ENCODE measurements at places on chromosomes 7 and 10.

- DNase-seq = no peak
Observed at GRCh38 chr10:21326594-21327288, 198.7 kb downstream of the SKIDA1 start.

DNA sequence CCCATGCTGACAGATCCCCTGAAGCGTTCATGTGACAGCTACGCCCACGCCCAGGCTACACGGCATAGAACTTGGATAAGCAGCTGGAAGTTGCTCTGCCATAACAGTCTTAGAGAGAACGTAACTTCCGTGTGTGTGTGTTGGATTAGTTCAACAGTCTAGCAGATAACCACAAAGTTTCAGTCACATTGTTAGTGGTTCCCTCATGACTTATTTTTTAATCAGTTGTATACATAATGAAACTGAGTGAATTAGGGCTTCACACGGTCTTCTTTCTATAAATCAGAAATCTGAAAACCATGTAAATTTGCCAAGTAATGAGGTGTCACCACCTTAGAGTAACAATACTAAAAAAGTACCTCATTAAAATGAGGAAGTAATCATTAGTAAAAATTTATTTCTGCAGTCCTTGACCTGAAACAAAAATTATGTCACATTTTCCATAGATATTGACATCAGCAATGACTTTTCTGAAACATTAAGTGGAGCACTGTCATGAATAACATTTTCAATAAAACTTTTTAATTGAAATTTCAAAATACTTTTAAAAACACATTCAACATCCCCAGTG, 21.7 kb upstream of the MACC1 start:
- DNase-seq = no peak

DNA sequence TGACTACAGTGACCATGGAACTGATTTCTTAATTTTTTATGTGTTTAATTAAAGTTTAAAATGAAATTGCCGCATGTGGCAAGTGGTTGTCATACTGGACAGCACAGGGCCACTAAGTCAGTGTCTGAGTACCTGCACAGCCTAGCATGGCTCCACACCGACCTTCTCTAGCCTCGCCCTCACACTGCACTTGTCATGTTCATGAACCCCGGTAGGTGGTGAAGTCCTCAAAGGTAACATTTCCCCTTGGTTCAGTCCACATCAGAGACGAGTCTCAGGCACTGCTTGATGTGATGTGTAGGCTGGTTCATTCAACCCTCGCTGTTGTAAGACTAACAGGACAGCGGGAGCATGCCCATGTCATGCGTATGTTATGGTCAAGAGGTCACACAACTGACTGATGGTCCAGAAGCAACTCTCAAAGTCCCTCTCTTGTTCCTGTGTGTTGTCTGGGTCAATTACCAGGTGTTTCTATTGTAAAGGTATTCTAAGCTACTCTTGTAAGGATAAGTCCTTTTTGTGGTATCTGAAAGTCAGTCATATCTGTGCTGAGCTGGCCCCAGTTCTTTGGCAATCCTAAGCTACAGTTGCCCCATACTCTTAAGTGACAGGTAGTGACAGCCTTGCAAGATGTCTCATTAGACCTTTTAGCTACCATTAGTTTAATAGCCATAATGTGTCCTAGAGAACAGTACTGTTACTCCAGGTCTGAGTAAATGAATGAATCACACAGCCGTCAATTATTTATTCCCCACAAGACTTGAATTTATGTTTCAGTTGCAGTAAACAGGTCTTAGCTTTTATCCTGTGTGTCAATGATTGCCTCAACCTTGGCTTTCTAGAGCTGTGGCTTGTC, 32.9 kb upstream of the ZC3HAV1L start:
- no peak for DNase-seq

DNA sequence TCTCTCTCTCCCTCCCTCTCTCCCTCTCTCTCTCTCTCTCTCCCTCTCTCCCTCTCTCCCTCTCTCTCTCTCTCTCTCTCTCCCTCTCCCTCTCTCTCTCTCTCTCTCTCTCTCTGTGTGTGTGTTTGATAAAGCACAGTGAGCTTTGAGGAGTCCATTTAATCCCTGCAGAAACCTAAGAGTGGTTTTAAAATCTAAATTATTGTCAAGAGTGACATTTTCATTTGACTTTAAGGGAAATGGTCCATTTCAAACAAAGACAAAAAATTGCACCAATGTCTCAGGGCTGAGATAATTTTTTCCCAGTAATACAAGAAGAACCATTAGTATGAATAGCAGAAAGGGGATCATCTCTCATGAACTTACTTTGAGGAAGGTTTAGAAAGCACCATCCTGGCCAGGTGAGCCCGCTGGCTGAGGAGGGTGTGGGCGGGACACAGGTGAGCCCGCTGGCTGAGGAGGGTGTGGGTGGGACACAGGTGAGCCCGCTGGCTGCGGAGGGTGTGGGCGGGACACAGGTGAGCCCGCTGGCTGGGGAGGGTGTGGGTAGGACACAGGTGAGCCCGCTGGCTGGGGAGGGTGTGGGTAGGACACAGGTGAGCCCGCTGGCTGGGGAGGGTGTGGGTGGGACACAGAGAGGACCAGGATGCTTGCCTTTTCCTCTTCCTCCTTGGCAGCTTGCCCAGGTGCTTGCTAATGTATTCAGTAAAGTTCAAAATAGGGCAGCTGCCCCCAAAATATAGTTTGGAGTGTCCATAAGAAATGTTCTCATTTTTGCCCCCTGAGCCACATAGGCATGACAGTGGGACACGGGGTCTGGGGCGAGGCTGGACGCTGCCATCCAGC, 125.0 kb downstream of the DNAJB6 start:
- no peak for DNase-seq

GRCh38 chr7:997404-998395, 14.7 kb downstream of the CYP2W1 start:
- no peak for DNase-seq

GRCh38 chr10:85926986-85927385, 439.6 kb downstream of the GRID1 start:
- DNase-seq = no peak

DNA sequence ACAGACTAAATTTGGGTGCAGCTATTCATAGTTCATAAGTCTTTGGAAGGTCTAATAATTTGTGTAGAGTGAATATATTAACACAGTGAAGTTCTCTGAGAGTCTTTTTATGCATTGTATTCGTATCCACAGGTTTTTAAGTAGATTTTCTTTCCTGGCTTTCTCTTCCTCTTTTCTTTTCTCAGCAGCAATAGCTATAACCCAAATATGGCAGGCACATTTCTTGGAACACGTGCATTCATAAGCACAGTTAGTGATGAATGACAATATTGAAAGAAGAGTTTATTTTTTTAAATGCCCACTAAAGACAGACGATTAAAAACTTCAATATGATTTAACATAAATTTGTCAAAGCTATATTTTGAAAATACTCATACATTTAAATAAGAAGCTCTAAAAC, 220.5 kb upstream of the MBL2 start:
- DNase-seq = no peak

DNA sequence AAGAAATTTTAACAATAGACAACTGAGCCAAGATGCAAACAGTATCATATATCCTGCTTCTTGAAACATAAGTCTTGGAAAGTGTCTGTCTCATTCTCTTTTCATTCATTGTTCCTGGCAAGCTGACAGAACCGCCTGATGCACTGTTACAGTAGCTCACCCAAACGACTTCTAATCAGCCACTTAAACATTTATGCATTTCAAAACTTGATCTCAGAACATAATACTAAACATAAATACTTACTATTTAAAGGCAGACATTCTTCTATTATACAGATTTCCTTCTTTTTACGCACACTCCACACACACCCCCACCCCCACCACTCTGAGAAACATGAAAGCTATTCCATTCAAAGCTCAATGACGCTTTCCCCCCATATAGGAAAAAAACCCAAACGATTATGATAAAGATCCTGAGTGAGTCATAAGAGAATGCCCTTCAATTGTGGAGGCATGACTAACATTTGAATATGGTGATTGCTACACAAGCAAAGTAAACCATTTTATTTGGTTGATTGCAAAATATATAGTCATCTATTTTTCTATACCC, 30.5 kb downstream of the SHTN1 start:
- DNase-seq = peak; percentile 40

GRCh38 chr10:59524348-59524747, 162.0 kb upstream of the FAM13C start:
- DNase-seq = no peak

DNA sequence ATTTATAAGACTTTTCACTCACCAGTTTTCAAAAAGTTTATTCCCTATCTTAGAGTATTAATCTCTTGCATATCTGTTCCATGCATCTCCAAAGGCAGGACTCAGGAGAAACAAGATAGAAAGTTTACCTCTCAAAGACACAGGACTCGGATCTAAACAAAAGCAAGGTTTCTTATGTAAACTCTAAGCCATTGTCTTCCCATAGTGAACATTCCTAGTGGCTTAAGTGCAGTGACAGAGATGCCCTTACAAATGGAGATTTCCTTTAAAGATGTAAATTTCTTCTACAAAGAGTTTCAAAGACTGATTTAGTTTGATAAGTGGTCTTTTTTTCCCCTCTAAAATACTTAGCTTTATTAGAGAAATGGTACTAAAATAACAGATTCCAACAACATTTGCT, 209.8 kb downstream of the ACTR3B start:
- no peak for DNase-seq

DNA sequence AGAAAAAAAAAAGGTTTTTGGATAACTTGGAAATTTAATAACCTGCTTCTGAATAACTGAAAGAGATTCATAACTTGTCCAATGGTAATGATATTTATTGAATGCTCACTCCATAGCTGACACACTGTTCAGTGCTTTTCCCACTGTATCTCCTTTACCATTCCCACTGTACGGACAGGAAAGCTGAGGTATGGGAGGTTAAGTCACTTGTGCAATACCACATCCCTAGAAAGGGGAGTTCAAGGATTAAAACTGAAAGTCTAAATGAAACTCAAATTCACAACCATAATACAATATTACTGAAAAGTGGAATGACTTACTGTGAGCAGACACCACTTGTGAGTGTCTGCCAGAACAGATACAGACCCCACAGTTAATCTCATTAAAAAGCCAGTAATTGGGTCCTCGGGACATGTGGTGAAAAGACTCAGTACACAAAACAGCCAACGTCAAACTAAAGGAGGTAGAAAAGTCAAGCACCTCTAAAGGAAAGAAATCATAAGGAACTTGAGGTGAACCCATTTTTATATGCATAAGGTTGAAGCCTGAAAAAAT, 13.8 kb upstream of the RHOBTB1 start:
- DNase-seq = no peak

DNA sequence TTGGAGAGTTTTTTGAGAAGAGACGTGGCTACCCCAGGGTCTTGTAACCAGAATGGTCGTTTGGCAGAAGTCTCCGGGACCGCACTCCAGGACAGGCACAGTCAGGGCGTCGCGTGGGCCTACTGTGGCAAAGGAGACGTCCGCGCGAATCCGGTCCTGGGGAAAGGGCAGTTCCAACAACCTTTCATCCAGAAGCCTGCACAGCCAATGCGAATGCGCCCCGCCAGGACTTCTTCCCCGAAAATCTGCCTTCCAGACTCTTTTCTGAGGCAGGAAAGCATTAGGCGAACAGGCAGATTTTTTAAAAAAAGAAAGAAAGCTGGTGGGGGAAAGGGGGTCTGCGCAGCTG, 2.0 kb downstream of the HPSE2 start:
- DNase-seq = no peak

GRCh38 chr7:134174795-134175261, 47.7 kb downstream of the LRGUK start:
- peak; percentile 26 for DNase-seq

DNA sequence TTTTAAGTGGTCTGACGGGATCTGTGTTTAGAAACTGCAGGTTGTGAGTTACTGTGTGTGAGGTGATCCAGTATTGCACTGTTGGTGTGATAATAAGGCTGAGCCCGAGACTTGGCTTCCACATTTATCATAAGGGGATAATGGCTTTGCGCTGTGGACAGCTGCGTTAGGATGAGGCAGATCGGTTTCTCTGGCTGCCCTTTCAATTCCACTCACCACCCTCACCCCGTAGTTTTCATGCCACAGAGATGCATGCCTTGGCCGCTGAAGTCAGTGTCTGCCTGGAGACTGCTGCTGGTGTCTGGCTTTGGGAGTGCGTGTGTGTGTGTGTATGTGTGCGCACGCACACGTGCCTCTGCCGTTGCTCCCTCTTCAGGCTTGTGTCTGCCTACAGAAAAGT, 273.0 kb downstream of the CCDC3 start:
- no peak for DNase-seq

GRCh38 chr7:27890205-27890849, 150.4 kb downstream of the TAX1BP1 start:
- DNase-seq = no peak

DNA sequence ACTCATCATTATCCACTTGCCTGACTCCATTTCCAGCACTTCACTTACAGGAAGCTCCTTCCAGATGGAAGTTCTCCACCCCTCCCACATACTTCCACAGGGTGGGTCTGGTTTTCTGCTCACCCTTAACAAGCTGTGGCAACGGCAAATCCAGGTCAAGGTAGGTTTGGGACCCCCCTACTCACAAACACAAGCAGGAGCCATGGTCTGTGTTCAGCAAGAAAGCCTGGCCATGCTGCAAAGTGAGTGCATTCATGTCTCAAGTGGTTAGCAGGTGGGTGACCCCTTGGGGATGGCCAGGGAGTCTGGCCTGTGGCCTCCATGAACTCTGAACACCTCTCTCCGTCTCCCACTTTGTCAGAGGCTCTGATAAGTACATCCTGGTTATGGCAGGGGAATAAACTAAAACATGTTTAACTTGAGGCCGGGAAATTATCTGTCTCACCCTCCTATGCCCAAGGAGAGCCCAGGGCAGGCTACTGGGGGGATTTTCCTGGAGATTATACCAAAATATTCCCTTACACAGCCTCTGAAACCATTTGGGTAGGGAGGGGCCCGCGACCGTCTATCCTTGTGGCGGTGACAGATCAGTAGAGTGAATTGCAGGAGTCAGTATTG, 844 bp downstream of the XPNPEP1 start:
- no peak for DNase-seq

DNA sequence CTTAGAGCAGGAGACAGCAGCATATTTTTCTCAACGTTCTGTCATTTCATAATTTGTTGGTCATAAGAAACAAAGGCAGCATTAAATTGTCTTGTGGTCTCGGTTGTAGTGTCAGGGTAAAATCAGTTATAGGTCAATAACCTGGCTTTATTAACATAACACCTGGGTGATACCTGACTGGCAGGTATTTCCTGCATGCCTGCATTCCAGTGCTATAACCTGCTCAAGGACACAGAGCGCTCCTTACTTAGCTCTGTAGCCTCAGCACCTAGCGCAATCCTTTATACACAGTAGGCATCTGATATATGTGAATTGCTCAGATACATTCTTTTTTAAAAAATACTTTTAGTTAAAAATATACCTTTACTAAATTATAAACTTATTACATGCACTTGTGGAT, 38.9 kb upstream of the PRKG1 start:
- no peak for DNase-seq

GRCh38 chr10:118594392-118595063, 920 bp downstream of the PRLHR start:
- no peak for DNase-seq

DNA sequence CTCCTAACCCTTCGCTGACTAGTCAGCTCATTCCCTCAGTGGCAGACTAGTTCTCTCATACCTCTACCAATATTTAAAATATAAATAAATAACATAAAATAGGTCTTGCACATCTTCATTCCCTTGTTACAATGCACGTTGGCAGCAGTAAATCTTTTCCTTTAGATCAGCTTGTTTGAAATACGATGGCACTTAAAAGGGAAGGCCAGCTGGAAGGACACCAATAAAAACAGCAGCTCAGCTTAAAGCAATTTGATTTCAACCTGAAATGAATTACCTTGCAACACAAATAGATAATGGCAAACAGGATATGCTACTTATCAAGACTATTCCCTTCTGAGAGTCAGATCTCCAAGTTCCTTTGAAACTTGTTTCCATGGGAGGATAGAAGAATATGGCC, 321.8 kb downstream of the GFRA1 start:
- no peak for DNase-seq

Data from HS-27A (cell line).